ENCODE measurements at places on chromosomes 7 and 10.

DNA sequence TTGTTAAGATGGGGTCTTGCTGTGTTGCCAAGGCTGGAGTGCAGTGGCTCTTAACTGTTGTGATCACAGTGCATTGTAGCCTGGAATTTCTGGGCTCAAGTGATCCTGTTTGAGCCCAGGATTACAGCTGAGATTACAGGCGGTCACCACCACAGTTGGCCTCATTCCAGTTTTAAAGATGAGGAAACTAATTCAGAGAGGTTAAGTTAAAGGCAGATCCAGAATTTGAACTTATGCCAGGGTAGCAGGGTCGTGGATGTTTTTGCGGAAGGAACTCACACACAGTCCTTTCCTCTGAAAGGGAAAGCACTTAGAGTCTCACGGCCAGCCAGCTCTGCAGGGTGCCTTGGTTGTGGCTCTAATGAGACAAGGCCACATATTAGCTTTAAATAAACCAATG is 84.7 kb downstream of the MMRN2 start:
- no peak for DNase-seq

- DNase-seq: no peak
Observed at GRCh38 chr7:85186083-85186520, 754 bp downstream of the SEMA3D start.

DNA sequence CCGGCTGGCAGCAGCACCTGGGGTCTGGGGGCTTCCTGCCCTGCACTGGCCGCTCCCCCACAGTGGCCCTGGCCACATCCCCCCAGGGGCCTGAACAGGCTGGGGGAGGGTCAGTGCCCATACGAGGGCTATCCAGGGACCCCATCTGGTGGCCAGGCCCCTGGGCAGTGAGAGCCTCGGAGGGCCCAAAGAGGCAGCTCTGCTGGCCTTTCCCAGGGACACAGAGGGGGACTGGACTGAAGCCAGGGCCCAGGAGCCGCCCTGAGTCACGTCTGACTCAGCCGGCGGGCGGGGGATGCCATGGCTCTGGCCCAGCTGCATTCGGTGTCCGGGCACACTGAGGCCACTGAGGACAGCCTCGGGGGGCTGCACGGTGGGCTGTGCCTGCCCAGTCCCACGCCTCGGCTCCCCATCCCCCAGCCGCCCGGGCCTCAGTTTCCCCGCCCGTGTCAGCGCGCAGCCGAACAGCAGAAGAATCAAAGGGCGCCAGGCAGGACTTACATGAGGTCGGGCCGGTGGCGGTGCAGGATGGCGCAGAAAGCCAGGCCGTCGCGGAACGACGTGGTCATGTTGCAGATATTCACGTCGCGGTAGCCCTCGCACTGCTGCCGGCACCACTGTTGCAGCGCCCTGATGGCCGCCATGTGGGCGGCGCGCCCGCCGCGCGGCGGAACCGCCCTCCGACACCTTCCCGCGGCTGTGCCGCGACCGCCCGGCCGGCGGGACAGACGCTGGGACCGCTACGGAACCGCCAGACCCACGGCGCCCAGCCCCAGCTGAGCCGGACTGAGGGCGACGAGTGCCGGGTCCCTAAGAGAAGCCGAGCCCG is at the start of gene MICALL2:
Gene MICALL2, minus strand, starts transcription at position 788 of the 829 bp plus-strand sequence. Its CDS starts 144 bp downstream, at position 644.
- peak; percentile 86 for DNase-seq

GRCh38 chr7:95213809-95214492 is 110.4 kb downstream of the PON1 start:
- DNase-seq: no peak
